ENCODE measurements at places on chromosomes 6 and 20. TPM values are rescaled to one million over a fixed set of nuclear protein-coding genes. Genes with fewer than 3 reads are reported as not detected.

The HSPA1L gene
- total RNA-seq, result 1.2 TPM

The DDX43 gene
- total RNA-seq, result not detected

The TRIM40 gene
- total RNA-seq, result not detected

The KIAA1755 gene
- 0.21 TPM for total RNA-seq

The LAMA2 gene
- 0.73 TPM for total RNA-seq

The PRKN gene
- total RNA-seq, result 0.07 TPM

The RUNX2 gene
- 1.3 TPM for total RNA-seq

The CDH26 gene
- 0.10 TPM for total RNA-seq

The NOX3 gene
- not detected for total RNA-seq

The NFATC2 gene
- 7.5 TPM for total RNA-seq

The MAPK13 gene
- total RNA-seq, result 1.3 TPM

The STMN3 gene
- total RNA-seq, result 6.7 TPM

The MUC21 gene
- total RNA-seq, result not detected

The ZNF334 gene
- total RNA-seq, result not detected

All from A549 treated with RU486 at 1 μM for 4 hours (cell line).